ENCODE measurements at places on chromosomes 11 and 22.

DNA sequence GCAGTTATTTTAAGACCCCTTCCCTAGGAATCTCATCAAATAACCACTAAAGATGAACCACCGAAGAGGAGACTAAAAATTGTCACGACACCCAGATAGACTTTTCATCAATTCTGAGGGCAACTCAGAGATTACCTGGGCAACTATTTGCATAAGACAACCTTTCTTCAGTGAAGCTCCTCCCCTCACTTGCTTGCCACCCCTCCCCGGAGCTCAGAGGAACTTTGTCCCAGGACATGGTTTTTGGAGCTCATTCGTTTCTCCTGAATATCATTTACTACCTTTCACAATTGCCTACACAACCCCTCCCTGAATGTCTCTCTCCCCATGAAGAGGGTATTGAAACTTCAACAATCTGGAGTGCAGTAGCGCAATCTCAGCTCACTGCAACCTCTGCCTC is 3.9 kb downstream of the AGBL2 start:
- no peak for DNase-seq

DNA sequence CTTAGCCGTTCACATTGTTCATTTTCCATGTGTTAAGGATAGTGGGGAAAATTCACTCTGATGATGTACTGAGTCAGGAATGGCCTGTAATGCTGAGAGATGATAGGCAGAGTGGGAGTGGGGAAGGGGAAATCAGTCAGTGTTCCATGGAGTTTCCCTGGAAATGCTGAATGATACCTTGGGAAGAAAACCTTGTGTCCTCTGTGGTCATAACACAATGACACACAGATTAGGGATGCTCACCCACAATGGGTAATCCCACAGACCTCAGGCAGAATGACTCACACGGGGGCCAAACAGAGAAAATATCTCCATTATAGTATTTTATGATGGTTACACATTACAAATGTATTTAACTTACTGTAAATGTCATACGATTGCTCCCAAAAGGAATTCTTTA is 118.0 kb downstream of the SNX19 start:
- DNase-seq: no peak

- DNase-seq: no peak
Observed at GRCh38 chr11:15905366-15906104, 450.8 kb downstream of the SOX6 start.

- DNase-seq: peak; percentile 82
Observed at GRCh38 chr11:8870411-8871170, 40.4 kb upstream of the AKIP1 start.

GRCh38 chr11:12678991-12679390 is 4.8 kb downstream of the TEAD1 start:
- DNase-seq: no peak

DNA sequence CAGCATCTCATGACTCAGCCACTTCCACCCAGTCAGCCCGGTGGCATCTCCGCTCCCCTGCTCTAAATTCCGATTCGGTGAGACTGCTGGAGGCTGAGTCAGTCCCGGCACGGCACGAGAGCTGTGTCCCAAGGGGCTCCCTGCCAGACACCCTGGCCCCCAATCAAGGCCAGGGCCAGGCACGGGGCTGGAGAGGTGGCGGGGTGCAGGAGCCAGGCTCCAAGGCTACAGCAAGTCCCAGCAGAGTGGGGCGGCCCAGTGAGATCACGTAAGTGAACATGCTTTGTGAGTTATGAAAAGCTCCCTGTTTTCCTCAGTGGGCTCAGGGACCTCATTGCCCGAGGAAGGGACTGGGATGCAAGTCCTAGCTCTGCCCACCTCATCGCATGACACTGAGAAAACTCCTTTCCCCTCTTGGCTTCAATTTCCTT is 3.0 kb downstream of the C11orf68 start:
- DNase-seq: peak; percentile 89

DNA sequence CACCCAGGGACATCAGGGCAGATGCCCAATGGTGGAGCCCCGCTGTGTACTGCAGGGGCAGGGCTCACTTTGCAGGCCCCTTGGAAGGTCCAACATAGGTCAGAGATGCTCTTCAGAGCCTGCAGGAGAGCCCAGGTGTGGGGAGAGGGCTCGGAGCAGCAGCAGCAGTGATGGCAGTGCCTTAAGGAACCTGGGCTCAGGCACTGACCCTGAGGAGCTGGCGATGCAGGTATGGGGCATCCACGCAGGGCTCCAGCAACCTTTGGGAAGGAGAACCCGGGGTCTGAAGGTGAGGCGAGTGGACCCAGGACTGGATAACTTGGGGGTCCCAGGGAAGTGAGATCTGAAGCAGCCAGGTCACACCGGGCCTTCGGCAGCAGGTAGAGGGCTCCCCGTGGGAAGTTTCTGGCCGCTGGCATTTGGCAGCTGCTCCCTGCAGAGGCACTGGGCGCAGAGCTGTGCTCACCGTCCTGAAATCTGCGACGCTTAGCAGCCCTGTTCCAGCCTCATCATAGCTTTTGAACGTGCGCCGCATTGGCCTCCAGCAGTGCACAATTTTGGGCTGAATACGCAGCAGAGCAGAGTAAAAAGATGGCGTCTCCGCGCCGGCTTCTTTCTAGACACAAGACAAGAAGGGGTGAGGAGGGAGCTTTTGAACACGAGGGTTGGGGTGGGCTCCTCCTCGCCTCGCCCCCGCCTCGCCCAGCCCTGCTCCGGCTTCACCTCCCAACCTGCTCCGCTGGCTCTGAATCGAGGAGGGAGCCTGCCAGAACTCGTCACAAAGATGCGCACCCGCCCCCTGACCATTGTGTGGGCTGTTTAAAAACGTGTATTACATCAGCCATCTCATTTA is 118.8 kb downstream of the MPPED1 start:
- no peak for DNase-seq

GRCh38 chr22:38494498-38494897 is 11.6 kb downstream of the DDX17 start:
- DNase-seq: no peak

DNA sequence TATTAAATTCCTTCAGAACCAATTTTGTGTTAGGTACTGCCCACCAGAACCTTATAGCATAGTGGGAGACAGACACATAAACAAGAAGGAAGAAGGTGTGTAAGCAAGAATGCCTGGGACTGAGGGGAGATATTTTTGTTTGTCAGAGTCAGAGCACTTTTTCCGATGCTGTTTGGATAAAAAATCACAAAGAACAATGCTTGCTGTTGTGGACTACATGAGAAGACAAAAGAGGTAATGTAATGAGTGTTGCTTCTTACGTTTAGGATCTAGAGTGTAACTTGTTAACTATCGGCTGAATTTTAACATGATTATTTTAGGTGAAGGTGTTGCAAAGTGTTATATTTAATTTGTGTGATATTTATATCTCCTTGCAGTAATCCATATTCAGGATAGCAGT is 84.9 kb downstream of the ATM start:
- DNase-seq: no peak
